ENCODE measurements at places on chromosomes 3 and 15.
A peak's percentile ranks its signal among the peaks of the same experiment; 100 is the strongest.

DNA sequence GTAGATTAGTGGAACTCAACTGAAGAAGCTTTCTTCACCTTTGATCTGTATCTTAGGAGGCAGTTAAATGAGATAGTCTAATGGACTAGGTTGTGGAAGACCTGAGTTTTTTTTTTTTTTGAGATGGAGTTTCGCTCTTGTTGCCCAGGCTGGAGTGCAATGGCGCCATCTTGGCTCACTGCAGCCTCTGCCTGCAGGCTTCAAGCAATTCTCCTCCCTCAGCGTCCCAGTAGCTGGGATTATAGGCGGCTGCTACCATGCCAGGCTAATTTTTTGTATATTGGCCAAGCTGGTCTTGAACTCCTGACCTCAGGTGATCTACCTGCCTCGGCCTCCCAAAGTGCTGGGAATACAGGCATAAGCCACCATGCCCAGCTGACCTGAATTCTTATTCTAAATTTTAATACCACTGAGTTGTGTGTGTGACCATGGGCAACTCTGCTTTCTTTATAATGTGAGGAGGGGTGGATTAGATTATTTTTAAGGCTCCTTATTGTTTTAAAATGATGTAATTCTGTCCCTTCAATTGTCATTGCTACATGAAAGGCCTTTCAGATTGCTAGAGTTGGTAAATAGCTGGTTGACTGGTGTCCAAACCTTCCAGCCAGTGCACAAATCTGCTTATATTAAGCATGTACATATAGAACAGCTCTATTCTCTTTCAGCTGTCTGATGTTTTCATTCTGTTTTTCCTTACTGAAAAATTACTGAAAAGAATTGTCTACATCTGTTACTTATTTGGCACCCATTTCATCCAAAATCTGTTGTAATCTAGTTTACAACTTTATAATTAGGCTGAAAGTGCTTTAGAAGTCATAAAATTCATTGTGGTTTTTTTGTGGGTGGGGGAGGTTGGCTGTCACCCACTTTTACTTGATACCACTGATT is 2.3 kb downstream of the LNP1 start:
- no peak for DNase-seq

- DNase-seq = no peak
These were observed 907 bp upstream of the HERC1 start for GRCh38 chr15:63834500-63835210.

- DNase-seq = no peak
These were observed 767 bp downstream of the SEMA3F start for GRCh38 chr3:50155891-50156290.

- DNase-seq = no peak
These were observed 626 bp downstream of the SEC62 start for GRCh38 chr3:169966951-169967915.

DNA sequence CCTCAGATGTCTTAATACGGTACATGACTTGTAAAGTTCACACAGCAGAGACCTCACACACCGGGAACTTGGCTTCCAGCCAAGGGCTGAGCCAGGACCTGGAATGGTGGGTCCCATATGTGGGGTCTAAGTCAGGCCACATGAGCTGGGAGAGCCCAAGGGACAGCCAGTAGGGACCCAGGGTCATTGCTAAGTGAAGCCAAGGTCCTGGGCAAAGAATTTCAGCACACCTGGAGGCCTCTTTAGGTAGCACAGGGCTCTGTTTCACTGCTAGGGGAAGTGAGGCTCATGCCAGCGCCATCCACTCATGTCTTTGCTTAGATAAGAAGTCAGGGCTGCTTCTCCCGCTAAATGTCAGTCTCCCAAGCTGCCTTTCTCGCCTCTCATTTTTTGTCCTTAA is 116.6 kb upstream of the TLE3 start:
- no peak for DNase-seq

- peak; percentile 27 for DNase-seq
These were observed 678 bp downstream of the DOCK3 start for GRCh38 chr3:50675179-50676030.

DNA sequence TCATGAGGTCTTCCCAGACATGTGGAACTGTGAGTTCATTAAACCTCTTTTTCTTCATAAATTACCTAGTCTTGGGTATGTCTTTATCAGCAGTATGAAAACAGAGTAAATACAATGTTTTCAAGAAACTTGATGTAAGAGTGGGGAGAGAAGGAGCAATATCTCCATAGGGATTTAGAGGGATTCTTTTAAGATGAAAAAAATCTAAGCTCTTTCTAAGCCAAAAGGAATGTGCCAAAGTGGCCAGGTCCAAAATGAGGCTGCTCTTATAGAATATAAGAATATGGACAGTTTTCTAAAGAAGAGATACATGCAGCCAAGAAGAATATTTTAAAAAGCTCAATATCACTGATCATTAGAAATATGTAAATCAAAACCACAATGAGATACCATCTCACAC is 23.9 kb upstream of the RYK start:
- no peak for DNase-seq

- DNase-seq = no peak
These were observed 1.4 kb downstream of the ZNF609 start for GRCh38 chr15:64461721-64462162.

GRCh38 chr15:59991834-59992233 is 12.3 kb upstream of the FOXB1 start:
- no peak for DNase-seq

DNA sequence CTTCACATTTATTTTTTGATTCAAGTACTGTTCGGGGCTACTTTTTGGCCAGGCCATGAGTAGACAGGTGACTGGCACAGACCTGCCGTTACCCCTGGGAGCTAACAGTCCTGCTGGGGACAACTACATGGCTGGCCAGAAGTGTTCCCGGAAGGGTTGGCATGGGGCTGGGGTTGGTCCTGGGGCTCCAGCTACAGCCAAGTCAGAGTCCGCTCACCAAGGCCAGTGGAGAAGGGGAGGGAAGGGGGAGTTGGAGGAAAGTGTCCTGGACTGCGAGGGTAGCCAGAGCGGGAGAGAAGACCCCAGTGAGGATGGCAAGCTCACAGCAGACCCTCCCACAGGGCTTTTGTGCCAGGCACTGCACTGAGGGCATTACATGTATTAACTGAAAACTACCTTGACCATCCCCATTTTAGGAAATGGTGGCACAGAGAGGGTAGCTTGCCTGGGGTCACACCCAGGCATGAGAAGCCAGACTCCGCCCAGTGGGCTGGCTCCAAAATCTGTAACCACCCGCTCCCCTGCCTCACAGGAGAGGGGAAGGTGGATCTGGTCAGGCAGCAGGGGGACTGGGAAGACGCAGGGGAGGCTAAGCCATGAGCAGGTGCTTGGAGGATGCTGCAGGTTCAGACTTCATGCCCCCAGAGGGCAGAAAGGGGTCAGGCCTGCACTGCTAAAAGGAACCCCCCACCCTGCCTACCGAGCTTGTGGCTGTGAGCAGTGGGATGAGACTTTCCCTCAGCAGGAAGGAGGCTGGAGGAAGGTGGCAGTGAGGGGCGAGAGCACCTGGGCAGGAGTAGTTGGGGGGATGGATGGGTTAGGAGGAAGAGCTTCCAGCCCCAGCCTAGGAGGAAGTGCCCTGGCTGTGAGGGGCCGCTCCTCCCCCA is 38.3 kb upstream of the ESYT3 start:
- DNase-seq = no peak

DNA sequence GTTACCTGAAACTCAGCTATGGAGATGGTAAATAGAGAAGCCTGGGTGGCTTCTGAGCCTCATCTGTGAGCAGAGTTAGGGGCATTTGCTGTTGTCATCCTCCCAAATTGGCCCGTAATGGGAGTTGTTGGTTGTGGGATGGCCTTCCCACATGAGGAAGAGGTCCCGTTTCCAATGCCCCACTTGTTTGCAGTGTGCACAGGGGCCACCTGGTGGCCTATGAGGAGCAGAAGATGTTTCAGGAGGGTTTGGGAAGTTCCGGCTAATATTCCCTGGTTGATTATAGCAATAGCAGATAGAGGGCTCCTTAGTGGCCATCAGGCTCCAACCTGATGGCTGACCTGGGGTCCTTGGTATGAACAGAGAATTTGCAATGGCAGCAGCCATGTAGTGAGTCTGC is 1546.5 kb downstream of the OTOL1 start:
- no peak for DNase-seq

DNA sequence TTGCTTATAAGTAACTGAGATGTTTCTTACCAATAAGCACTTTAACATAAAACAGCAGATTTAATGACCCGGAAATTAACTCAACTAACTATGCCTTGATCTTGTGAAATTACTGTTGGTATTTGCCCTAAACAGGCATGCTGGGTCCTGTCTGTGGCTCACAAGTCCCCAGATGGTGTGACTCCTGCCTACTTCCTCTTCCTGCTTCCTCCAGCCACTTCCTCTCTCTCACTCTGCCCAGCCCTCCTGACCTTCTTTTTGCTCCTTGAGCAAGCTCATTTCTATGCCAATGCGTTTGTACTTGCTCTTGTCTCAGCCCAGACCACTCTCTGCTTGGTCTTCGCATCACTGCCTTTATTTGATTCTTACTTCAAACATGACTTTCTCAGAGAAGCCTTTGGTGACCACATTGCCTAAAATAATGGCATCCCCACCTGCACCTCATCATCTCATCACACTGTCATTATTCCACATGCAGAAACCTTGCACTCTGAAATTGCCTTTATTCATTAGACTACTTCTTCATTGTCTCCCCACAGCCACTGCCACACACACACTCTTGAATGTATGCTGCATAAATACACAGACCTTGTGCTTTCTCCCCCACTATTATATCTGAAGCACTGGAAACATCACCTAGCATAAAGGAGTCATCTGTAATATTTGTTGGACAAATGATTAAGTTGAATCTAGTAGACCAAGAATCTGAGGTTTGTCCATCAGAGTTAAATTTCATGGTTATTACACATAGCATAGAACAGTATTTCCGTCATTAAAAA is 256.3 kb upstream of the SEMA6D start:
- no peak for DNase-seq

- DNase-seq = no peak
These were observed 156.8 kb downstream of the LRTM1 start for GRCh38 chr3:54771050-54771449.

GRCh38 chr15:41051139-41051538 is 64.9 kb downstream of the INO80 start:
- DNase-seq = no peak

Measured in stimulated activated CD8-positive, alpha-beta memory T cell treated with anti-CD3 and anti-CD28 coated beads, Interleukin-15, amount 100 ng/mL, for 4 hours (primary cell).